ENCODE measurements at places on chromosomes 5 and 9. TPM values are rescaled to one million over a fixed set of nuclear protein-coding genes. Genes with fewer than 3 reads are reported as not detected.

Gene PCSK1
- polyA plus RNA-seq: 0.34 TPM

Gene PHYHD1
- polyA plus RNA-seq: 86.3 TPM

Gene ZDHHC12
- polyA plus RNA-seq: 103 TPM

Gene PRSS3
- 0.37 TPM for polyA plus RNA-seq

Gene CCDC183
- polyA plus RNA-seq: 0.38 TPM

Gene PAPPA
- 0.45 TPM for polyA plus RNA-seq

Gene SCGB3A2
- polyA plus RNA-seq: 914 TPM

DNA sequence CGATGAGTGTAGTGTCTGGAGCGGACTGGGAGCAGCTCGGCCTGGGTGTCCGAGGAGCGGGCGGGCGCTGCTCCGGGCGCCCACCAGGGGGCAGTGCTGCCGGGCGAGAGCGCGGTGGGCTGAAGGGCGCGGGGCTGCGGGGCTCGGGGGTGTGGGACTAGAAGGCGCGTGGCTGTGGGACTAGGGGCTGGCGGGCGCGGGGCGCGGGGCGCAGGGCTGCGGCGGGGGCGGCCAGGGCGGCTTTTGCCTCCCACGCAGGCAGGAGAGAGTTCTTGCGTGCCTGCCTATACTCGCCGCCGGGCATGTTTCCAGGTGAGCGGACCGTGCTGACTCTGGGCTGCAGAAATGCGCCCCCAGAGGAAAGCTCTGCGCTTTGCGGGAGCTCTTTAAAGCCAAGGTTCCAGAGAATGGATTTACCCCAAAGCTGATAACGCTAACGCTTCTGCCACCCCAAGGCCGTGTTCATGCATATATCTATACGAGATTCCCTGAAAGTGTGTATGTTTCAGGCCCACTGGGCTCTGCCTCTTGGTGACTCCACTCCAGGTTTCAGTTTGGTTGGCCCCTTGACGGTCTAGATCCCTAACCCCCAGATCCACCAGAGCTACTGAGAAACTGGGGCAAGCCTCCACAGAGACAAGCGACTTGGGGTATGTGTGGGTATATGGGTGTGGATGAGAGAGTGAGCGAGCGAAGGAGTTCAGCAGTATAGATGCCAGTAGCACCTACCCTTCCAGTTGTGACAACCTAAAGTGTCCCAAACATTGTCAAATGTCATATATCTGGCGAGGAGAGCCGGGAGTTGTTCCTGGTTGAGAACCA lies 56.2 kb downstream of the ACER2 start:
- DNase-seq: peak; percentile 73

DNA sequence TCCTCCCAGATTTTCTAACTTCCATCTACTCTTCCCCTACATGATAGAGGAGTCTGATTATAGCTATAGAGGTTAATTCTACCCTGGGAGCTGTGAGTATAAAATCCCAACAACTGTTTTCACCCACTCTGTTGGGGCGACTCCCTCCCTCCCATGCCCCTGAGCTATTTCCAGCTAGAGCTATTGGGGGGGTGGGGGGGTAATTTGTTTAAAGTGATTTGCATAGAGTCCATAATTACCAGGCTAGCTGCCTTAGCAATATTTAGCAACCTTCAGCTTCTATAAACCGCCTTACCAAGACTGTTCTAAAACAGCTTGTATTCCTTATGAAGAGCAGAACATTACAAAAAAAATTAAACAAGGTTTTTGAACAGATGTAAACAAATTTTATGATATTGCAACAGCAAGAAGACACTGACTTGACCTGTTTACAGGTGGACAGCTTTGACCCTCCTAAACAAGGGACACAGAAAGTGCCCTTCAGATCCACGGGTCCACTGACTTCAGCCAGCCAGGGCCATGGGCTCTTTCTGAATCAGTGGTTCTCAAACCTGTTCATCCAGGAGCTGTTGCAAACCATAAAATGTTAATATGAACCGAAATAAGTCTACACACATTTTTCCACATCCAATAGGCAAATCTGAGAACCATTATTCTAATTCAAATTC lies 98.2 kb downstream of the OTULIN start:
- DNase-seq: no peak

GRCh38 chr5:107168086-107168485 lies 502.7 kb downstream of the EFNA5 start:
- no peak for DNase-seq

- DNase-seq: peak; percentile 68
These were observed 34.1 kb downstream of the STARD4 start for GRCh38 chr5:111478266-111478665.

- DNase-seq: no peak
These were observed 360.1 kb upstream of the C9orf72 start for GRCh38 chr9:27933210-27934025.

GRCh38 chr9:78601957-78602565 lies 305.1 kb downstream of the PSAT1 start:
- peak; percentile 71 for DNase-seq

DNA sequence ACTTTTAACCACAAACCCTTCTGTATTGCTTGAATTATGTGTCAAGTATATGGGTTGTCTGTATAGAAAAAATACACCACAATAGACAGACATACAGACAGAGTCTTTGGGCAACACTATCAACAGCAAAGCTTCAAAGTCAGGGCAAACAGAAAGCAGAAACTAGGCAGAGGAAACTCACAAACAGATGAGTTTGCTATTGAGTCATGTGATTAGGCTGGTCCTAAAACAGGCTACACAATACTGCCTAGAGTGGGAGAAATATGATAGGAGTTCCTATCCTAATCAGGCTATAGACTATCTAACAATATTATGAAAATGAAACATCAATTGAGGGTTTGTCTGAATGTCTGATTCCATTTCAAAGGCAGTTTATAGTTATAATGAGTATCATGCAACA lies 156.4 kb downstream of the EDIL3 start:
- no peak for DNase-seq

DNA sequence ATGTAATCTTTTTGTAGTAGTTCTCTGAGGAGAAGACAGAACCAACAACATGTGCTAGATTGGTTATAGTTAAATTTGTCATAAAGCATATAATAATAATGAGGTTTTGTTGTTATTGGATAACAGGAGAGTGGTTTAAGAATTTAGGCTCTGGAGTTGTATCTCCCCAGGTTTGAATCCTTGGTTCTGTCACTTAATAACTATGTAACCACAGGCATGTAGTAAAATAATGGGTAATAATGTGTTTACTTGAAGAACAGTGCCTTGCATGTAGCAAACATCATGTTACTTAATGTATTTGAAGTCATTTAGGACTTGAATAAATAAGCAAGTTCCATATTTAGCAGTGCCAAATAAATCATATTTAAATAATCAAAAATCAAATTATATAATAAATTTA lies 55.8 kb downstream of the NSD1 start:
- DNase-seq: no peak

DNA sequence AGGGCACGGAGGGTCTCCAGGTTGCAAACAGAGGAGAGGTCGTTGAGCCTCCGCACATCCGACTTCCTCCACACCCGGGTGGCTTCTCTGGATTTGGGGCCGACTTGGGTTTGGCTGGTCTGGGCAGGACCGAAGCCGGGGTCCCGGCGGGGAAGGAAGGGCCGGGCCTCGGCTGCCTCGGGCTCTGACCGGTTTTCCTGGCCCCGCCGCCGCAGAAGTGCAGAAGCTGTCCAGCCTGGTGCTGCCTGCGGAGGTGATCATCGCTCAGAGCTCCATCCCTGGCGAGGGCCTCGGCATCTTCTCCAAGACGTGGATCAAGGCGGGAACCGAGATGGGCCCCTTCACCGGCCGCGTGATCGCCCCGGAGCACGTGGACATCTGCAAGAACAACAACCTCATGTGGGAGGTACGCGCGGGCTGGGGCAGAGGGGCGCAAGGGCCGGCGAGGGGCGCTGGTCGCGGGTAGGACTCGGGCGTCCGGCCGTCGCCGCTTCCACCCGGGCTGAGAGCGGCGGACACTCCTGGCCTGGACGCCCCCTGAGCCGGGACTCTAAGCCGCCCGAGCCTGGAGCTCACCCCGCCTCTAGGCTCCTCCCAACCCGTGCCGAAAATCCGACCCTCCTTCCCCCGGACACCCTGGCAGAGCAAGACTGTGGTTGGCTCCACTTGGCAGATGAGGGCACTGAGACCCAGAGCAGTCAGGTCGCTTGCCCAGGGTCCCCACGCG lies 2.2 kb downstream of the PRDM12 start:
- no peak for DNase-seq

DNA sequence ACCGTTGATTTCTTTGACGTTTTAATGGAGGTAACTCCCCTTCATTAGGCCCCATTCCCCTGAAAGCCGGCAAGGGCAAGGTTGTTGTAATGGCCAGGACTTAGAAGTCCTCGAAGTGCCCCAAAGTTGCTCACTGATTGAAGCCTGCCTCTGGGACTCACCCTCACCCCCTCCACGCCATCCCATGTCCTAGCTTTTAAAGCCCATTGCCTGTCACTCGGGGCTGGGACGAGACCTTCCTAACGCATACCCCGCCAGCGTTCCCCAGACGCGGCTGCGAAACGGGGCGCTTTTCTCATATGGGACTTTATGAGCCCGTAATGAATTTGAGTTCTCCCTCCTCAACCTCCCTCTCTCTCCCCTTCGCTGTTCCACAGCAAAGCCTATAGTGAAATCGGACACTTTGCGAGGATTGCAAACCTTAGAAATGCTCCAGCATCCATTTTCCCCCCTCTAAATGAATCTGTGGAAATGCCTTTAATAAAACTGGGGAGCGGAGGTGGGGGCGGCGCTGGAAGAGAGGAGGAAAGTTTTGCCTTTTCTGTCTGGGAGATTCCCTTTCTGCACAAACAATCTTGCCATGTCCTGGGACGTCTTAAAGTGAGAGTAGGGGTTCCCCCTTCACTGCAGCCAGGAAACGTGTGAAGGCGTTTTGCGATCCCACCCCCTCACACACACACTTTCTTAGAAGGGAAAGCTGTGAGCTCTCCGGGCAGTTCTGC lies 1.5 kb downstream of the PAPPA start:
- DNase-seq: peak; percentile 74

GRCh38 chr5:59621477-59621876 lies 272.0 kb downstream of the PDE4D start:
- no peak for DNase-seq
